ENCODE measurements at places on chromosomes 12 and 14.

DNA sequence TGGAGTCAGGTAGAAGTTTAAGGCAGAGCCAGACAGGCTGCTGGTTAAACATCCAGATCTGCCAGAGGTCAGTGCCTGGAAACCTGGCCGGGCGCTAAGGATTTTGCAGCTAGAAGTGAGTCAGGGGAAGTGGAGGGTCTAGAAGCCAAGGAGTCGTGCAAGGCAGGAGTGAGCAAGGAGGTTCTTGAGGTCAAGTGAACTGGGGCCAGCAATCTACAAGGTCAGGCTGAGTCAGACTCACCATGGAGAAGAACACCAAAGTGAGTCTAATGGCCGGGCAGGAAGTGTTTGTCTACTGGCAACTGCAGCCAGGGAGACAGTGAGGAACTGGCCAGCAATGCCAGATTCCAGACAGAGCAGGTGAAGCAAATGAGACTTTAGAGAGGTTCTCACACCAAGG is 628.2 kb downstream of the ETNK1 start:
- no peak for DNase-seq

GRCh38 chr12:12326262-12326661 is 23.8 kb downstream of the MANSC1 start:
- no peak for DNase-seq

DNA sequence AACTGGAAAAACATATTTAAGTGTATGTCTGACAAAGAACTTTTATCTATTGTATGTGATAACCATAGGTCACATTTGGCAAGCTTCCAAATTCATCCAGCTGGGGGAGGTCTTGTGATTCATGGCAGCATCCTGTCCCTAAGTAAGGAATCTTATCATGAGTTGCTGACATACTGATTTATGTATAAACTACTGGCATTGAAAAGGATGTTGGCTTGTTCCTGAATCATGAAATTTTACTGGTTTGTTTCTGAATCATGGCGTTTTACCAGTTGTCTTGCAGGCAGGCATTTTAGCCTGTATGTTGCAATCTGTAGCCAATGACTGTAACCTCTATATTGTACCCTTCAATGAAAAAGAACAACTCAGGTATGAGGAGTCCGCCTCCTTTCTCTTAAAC is 244.8 kb downstream of the IPO8 start:
- DNase-seq = peak; percentile 29

- DNase-seq = no peak
Observed at GRCh38 chr14:21509432-21510143, 1.6 kb downstream of the METTL3 start.

DNA sequence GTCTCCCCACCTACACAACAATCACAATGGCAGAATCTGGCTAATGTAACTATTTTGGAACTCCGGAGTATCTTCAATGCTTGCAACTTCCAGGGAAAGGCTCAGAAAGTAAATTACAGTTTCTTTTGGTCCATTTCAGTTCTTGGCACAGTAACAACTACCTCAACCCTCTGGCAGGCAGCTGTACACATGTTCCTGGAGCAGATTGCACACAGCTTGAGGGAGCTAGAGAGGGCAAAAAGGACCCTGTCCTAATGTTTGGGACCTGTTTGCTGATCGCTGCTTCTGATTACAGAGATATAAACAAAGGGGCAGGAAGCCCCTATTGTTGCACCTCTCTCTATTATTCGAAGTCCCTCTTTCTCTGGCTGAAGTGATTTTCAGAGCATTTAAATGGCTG is 35.2 kb upstream of the SLC38A1 start:
- DNase-seq = no peak

DNA sequence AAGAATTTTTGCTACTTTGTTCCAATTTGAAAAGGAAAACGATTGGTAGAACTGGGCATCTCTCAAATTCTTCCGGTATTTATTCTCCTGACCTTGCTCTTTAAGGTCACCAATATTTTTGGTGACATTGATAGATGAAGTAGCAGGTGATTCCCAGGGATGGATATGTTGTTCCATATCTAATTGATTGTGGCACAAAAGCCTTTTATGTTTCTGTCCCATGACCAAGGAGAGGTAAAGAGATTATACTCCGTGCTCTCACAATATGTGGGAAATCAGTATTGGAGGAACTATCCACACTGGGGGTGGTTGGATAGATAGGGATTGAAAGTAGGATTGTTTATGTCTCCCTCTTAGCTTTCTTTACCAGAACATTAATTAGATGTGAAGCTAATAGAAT is 61.7 kb upstream of the LRIG3 start:
- no peak for DNase-seq

DNA sequence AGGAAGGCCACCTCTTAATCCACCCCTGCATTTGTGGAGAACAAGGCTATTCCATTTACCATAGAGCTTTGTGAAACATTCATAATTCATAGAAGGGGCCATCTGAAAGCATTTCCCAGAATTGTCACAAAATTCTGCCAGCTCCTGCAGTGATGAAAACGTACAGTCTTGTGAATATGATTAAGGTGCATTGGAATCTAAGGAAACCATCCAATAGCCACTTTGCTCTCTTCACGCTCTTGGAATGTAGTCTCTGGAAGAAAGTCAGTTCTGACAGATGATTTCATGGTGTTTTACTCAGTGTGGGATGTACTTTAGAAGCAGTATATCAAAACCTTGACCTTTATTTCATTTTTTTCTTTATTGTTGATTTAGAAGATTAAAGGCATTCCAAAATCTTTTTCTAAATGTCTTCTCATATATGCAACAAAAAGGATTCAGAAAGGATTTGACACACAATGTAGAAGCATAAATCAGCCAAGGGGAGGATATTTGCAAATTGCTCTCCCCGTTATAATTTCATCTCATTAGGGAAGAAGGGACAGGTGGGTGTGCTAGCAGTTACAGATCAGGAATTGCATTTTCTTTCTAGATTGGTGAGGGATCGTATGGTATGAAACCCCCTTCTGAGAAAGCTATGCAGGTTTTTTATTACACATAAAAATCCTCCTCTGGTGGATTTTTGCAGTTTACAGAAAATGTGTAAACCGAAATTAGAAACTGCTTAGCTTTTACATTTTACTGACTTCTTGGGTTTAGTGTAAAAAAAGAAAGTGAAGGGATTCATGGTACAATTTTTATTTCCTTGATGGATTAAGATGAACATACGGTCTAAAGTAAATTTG is 390.2 kb downstream of the LRIG3 start:
- peak; percentile 95 for DNase-seq

DNA sequence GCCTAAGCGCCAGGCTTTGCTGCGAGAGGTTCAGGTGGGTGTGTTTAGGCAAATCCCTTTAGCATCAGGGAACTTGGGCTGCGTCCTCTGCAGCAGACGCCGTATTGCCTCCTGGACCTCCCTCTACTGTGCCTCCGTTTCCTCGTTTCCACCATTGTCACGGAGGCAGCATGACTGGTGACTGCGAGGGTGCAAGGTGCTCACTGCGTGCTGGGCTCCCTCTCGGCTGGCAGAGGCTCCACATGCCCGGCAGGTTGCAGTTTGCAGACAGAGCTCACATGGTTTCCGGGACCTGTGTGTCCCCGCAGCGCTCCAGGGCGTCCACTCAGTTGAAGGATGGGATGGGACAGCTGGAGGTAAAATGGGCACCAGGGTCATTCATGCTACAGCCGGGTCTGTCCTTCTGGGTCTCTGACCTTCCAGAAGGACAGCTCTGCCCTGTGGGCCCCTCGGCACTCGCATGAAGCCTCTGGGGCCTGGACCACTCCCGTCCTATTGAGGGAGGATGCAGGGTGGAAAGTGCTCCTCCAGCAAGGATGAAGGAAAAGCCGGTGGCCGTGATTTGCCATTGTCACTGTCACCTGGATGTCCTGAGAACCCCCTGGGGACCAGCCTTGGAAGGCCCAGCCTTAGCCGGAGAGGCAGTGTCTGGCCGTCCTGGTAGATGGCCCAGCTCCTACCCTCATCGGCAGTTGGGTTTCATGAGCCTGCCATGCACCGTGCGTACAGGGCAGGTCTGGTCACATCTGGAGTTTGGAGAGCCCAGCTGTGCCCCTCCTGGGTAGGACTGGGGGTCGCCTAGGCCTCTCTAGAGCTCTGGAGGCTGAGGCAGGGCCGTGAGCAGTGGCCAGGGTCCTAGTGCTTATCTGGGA is 146.5 kb downstream of the KIF26A start:
- DNase-seq = no peak

Measured in EL (cell line).